Left renal cortex interstitium (tissue), 4 donors: ENCODE measurements at places on chromosomes 6 and 20. TPM values are rescaled to one million over a fixed set of nuclear protein-coding genes. Genes with fewer than 3 reads are reported as not detected.
A peak's percentile ranks its signal among the peaks of the same experiment; 100 is the strongest.

GRCh38 chr6:136644597-136644952, 94.4 kb upstream of the MAP7 start:
- no peak for DNase-seq

Gene SLC22A3
- 6.5 TPM for polyA plus RNA-seq

Gene DSP
- polyA plus RNA-seq, result 74.1 TPM

DNA sequence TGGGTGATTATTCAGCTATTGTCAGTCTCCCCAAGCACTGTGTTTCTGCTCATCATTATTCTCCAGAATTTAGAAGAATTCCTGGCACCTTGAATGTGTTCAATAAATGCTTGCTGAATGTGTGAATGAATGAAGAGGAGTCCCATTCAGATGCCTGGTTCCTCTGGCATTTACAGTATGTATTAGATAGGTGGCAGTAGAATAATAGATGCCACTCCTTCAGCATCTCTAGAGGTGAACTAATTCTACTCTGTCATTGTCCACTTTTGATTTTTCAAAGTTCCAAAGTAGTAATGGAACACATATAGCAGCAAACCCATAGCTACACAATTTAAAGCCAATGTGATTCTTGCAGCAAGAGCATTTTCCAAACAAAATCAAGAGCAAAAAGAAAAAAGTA, 118.9 kb upstream of the CEP162 start:
- no peak for DNase-seq

GRCh38 chr6:1031720-1032119, 280.2 kb upstream of the FOXQ1 start:
- no peak for DNase-seq

- DNase-seq, result no peak
Observed at GRCh38 chr6:61868507-61869080, 417.4 kb downstream of the KHDRBS2 start.

Gene TGM3
- 0.82 TPM for polyA plus RNA-seq

- DNase-seq, result no peak
Observed at GRCh38 chr20:21399005-21399475, 1.7 kb upstream of the NKX2-4 start.

- no peak for DNase-seq
Observed at GRCh38 chr6:163955756-163956155, 541.2 kb downstream of the QKI start.

DNA sequence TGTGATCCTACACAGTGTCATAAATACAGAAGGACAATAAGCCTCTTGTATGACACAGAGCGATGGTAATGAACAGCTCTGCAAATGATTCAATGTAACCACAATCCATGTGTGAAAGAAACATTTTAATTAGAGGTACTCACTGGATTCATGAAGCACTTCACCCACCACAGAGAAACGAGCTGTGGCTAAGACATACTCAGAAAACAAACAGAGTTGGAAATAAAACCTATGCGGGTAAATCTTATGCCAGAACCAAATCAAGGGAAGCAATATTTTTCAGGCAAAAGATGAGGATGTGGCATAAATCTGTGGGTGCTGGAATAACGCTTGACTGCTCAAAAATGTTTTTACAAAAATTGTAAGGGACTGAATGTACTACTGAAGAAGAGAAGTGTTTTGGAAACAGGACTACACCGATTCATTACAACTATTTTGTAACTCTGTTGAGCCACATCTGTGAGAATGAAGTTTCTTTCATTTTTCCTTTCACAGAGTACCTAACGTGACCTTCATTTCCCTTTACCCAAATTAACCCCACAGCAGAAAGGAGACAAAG, 112.1 kb downstream of the WDR27 start:
- DNase-seq, result no peak

DNA sequence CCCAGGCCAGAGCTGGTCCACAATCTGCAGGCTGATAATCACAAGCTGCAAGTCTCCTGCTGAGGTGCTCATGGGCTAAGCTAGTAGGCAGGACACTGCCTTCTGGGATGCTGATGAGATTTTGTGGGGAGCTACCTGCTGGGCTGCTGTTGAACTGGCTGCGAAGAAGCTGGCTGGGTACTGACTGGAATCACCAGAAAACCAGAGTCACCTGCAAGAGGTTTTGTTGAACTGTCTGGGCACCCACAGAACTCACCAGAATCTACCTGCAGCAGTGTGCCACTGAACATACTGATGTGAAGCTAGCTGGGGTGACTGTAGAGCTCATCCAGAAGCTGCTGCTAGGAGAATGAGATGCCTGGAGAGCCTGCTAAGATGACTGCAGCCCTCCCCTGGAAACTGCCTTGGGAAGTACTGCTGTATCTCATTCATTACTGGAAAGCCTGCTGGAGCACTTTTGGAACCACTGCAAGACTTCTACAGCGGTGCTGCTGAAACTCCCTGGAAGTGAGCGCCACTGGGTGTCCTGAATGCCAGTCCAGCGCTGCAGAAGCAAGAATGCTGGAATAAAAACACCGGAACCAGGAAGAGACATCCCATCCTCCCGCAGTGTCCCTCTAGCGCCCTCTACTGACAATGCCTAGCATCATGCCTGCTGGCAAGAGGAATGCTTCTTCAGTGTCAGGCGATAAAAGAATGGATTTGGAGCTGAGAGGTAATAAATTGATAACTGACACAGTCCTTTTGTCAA, 64.9 kb upstream of the ARHGAP18 start:
- peak; percentile 62 for DNase-seq

GRCh38 chr6:5827056-5827904, 179.4 kb downstream of the NRN1 start:
- no peak for DNase-seq

Gene HEY2
- polyA plus RNA-seq, result 7.1 TPM
